ENCODE measurements at places on chromosomes 4 and X.

DNA sequence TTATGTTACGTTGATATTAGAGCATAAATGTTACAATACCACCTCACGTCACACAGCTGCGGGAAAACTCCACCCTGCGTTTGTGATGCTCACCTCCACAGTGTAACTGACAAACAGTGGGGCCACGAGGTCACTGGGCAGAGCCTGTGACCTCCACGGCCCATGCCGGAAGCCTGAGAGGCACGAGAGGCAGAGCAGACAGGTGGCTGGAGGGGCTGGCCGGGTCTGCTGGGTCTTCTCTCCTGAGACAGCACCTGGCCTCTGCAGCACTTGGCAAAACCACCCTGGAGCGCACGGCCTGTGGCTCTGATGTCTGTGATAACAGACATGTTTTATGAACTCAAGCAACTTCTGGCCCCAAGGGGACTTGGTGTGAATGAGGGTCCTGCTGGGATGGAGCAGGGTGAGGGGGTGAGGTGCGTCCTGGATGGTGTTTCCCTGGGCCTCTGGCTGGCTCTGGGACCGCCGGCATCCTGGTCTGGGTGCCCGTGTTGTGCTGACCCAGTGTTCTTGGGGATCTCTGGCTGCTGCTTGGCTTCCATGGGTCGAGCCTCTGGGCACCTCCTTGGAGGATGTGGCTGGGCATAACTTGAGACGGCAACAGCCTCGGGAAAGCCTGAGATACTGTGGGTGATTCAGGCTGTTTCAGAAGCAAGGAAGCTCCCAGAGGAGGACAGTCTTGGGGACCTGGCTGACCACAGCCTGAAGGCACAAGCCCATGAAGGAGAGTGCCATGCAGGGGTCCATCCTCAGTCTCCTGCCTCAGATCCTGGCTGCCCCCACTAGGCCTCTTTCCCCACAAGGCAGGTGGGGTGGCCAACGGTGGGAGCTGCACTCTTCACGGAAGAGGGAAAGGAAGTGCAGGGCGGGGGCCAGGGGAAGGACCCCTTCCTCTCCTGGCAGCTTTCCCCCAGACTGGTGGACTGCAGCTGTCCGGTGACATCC is 19.7 kb downstream of the RNF212 start:
- no peak for DNase-seq

DNA sequence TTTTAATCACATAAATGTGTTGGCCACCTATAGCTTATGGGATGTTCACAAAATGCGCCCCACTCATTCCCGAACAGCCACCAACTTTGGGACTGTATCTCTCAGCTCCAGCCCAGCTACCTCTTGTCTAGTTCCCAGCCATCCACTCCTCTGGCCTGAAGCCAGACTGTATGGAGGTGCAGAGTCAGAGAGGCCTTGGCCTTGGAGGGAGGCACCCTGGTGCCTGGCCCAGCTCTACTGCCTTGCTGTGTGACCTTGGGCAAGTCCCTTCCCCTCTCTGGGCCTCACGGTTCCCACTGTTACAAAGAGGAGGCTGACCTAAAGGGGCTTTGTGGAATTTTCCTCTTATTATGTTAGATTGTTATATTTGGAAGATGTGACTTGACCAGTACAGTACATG is 13.9 kb downstream of the MAMLD1 start:
- no peak for DNase-seq

- DNase-seq, result no peak
Observed at GRCh38 chr4:4386296-4386735, 586 bp upstream of the NSG1 start.

GRCh38 chr4:7383266-7383665 is 51.5 kb downstream of the PSAPL1 start:
- DNase-seq, result peak; percentile 41

- no peak for DNase-seq
Observed at GRCh38 chrX:118928151-118928550, 46.3 kb upstream of the LONRF3 start.

DNA sequence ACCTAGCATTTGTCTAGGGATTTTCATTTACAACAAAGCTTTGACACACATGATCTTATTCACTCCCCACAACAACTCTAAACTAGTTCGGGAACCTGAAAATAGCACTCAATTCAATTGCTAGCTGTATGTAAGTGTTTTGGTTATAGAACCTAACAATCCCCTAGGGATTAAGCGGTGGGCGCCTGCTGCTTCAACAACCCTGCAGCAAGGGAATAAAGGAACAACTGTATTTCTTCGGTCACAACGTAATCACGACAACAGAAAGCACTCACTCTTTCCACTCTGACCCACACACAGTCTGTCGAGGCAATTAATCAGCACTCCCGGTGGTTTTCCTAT is 674 bp upstream of the DIAPH2 start:
- DNase-seq, result no peak

DNA sequence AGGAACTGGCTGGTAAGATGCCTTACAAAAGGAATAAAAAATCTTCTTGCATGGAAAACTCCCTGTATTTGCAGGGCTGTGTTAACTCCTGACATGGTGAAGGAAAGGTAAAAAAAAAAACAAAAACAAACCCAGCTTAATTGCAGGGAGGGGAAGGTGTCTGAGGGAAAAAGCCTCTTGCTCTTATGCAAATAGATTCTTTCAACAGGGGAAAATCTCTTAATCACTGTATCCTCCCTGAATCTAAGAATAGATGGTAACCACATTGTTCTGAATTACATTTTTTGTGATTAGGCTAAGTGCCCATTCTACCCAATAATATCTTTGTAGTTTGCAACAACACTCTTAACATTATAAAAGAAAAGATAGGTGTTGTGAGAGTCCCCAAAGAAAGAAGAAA is 172.6 kb downstream of the RBM46 start:
- no peak for DNase-seq

GRCh38 chr4:136796953-136797352 is 735.3 kb downstream of the PCDH18 start:
- DNase-seq, result no peak
